ENCODE measurements at places on chromosomes 6 and 20.

DNA sequence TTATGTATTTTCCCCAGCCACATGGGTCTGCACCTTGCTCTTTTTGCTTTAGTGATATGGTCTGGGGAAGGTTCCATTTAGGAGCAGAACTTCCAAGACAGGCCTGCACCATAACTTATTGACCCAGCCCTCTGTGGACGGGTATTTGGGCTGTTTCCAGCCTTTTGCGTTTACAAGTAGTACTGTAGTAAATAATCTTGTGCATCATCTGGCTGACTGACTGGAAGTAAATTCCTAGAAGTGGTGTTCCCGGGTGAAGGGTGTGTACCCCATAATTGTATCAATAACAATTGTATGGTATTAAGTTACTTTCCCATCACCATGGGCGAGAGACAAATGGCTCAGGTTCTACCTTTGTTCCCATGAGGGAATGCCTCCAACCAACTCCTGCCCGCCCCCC is 31.6 kb downstream of the SPDEF start:
- no peak for DNase-seq

DNA sequence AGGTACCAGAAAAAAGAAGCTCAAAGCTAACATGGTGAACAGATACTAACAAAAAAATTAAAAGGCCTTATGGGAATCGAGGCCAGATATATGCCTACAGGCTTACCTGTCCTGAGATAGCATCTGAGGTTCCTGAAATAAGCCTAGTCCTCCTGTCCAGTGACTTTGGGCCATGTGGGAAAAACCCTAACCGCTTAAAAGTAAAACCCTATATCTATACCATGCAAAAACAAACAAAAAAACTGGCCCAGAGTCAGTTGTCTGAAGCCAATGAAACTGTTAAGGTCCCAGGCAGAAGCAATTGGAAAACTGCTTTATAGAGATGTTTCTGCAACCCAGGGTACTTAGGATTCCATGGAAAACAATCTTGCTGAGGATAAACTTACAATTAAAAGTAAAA is 122.9 kb downstream of the HIVEP1 start:
- DNase-seq: no peak

DNA sequence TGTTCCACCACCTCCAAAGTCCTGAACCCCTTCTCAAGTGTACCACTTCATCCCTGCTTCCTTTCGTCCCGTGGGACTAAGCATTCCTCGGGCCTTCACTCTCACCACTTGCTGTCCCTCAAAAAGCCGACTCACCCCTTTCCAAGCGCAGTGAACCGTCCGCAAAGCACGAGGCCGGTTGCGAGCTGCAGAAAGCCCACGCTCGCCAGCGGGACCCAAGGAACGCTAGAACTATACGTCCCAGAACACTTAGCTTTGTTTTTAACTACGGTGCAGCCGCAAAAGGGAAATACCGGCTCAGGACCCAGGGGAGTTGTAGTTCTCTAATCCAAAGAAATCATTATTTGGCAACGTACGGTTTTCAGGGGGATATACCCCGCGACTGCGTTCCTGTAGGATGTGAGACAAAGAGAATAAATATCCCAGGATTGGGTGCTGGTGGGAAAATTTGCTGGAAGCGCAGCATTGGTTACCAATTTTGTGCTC is 416 bp upstream of the POLR1H start:
- DNase-seq: no peak

- DNase-seq: peak; percentile 79
Observed at GRCh38 chr20:58888521-58889333, 36.2 kb downstream of the GNAS start.

GRCh38 chr6:80143419-80143937 is 37.0 kb downstream of the BCKDHB start:
- DNase-seq: no peak

GRCh38 chr6:77324866-77325265 is 138.4 kb downstream of the HTR1B start:
- no peak for DNase-seq

- DNase-seq: no peak
Observed at GRCh38 chr20:45489083-45489531, 19.6 kb downstream of the WFDC2 start.

GRCh38 chr6:136525586-136526195 is 24.5 kb downstream of the MAP7 start:
- DNase-seq: no peak

- DNase-seq: no peak
Observed at GRCh38 chr20:4090756-4091489, 75.6 kb upstream of the RNF24 start.

DNA sequence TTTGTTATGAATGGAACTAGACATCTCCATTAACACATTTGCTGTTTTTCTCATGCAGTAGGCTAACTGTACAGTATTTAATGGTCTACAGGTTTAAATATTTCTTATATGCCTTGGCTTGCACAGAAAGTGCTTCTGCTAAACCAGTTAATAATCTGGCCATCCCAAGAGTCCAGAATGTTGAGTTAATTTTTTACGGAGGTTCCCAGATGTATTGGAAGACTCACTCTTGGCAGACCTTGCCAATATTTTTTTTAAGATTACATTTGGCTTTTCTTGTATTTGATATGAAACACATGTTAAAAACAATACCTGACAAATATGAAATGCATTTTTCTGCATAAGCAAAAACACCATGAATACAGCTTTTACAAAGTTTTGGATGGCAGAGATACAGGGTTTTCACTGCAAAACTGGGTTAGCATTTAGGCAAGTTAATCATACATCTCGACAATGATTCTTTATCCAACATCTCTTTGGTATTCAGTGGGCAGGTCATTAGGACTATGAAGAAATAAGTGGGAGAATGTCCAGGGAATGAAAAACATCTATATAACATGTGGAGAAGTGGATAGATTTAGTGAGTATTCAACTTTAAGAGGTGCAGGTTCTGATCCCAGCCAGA is 94.0 kb downstream of the SGK1 start:
- no peak for DNase-seq

DNA sequence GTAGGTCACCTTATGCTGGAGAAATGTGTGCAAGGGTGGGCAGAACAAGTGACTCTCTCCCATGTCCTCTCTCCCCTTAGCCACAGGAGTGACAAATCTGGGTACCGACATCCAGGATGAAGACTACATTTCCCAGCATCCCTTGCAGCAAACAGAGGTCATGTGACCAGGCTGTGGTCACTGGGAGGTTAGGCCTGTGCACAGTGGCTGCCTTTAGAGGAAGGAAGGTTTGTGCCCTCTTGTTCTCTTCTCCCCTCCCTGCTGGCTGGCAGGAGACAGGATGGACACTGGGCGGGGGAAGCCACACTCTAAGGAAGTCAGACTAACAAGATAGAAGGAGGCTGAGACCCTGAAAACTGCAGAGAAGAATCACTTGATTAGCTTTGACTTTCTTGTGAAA is 360.2 kb downstream of the PREX1 start:
- DNase-seq: peak; percentile 4

DNA sequence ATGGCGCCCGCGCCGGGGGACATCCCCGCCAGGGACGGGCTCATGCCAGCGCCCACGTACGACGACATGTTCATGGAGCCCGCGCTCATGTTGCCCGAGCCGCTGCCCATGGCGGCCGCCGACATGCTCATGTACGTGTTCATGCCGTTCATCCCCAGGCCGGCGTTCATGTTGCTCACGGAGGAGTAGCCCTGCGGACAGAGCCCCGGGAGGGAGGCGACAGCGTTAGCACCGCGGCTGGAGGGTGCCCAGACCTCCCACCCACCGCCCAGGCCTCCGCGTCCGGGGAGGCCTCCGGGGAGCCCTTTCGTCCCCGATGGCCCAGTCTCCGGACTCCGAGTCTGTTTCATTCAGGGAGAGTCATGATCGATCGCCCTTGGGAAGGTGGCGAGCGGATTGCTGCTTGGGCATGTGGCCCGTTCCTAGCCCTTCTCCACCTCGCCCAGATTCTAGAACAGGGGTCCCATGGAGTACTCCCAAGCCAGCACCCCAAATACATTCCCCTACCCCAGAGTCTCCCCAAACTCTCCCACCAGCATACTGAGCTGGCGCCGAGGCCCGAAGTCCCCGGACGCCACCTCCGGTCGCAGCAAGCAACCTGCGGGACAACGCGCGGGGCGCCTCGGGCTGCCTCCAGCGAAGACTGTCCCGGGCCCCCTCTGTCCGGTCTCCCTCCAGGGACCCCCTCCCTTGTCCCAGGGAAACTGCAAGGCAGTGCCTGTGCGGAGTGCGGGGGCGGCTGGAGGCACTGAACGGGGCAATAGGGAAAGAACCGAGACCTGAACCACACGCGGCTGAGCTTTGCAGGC is 1.2 kb downstream of the FOXA2 start:
- DNase-seq: no peak

GRCh38 chr20:44648068-44648467 is 3.4 kb downstream of the ADA start:
- DNase-seq: no peak

DNA sequence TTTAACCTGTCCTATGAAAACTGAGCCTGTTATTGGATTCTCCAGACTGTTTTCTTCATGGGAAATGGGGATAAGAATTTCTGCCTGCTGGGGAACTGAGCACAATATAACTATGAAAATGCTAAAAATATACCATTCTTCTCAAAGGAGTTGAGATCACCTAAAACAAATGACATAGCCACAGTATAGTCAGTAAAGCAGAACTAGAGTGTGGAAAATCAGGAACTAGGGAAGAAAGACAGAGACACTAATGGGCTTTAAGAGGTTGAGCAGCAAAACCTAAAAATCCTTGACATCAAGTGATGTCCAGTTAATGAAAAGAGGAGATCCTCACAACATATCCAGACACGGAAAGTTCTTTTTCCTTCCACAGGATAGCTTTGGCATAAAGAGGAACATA is 215.7 kb upstream of the CST7 start:
- no peak for DNase-seq

- no peak for DNase-seq
Observed at GRCh38 chr6:151875524-151875923, 68.0 kb downstream of the ESR1 start.

GRCh38 chr6:98841621-98842341 is 7.4 kb downstream of the POU3F2 start:
- DNase-seq: no peak

DNA sequence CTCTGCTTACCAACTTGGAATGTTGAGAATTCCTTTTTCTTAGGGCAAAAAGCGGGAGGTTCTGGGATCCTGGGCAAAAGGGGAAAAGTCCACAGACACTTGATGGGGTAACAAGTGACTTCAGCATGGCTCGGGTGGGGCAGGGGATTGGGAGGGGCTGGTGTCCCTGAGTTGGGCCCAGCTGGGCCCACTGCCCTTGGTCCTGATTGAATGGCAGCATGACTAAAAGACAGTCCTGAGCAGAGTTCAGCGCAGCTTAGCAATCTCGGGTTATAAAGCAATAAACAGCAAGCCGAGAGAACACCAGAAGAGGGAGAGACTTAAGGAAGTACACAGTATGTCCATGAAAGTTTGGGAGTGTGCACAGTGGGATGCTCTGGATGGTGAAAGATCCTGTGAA is 5.6 kb downstream of the PPP2R5D start:
- DNase-seq: no peak

- DNase-seq: no peak
Observed at GRCh38 chr20:4997222-4997621, 4.1 kb downstream of the SLC23A2 start.

Data from activated T-helper 1 cell treated with anti-CD3 and anti-CD28 coated beads, Interleukin-12 subunit alpha, Interleukin-12 subunit beta, Interleukin-2, Interleukin-4 antibody, amounts not matched to agents 30 ng/mL and 10 ng/mL and 1 ng/mL, durations not matched to agents 14 hours and 24 hours and 36 hours (primary cell).